ENCODE measurements at places on chromosomes 16 and 17.

- peak; percentile 84 for DNase-seq
Observed at GRCh38 chr16:11107780-11108465, 148.1 kb downstream of the SOCS1 start.

DNA sequence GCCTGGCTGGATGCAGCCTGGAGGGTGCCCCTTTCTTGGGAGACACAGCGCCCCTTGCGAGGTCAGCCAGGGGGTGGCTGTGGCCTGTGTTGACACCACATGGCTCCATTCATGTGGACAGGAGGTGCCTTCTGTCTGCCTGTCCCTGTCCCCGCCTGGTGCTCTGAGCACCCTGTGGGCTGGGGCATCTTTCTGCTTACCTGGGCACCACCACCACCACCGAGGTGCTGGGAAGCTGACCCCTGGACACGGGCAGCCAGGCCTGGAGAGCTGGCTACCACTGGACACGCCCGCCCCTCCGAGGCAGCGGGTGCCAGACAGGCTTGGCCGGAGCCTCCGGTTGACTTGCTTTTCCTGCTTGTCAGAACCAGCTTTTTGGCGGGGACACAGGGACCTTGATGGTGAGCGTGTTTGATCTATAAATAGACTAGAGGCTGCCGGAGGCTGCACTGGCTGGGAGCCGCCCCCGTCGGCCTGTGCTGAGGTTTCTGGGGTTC, 121.3 kb upstream of the GSE1 start:
- no peak for DNase-seq

- peak; percentile 59 for DNase-seq
Observed at GRCh38 chr16:59611556-59611955, 877.4 kb upstream of the GOT2 start.

- DNase-seq: peak; percentile 24
Observed at GRCh38 chr17:77959926-77960521, 1.5 kb downstream of the TNRC6C start.

All from ELR (cell line).